ENCODE measurements at places on chromosomes 3 and 15. TPM values are rescaled to one million over a fixed set of nuclear protein-coding genes. Genes with fewer than 3 reads are reported as not detected.
A peak's percentile ranks its signal among the peaks of the same experiment; 100 is the strongest.

Gene DNAH1
- 20.1 TPM for total RNA-seq

GRCh38 chr3:177110895-177111294, 86.4 kb downstream of the TBL1XR1 start:
- DNase-seq = no peak

Gene FSIP1
- total RNA-seq = 0.85 TPM

Gene TAGLN3
- total RNA-seq = 0.62 TPM

Gene DUOXA2
- total RNA-seq = not detected

DNA sequence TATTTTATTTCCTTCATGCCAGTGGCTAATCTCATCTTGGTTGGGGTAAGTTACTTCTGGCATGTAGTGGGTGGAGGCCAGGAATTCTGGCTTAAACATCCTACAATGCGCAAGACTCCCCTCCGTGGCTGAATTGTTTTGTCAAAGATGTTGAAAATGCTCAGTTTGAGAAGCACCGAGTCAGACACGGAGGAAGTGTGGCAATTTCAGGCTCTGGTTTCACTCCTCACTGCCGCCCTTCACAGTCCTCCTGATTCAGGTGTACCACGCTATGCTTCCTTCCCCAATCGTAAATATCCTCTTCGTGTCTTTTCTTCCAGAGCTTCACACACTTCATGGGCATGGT, 150.7 kb downstream of the OPA1 start:
- no peak for DNase-seq

DNA sequence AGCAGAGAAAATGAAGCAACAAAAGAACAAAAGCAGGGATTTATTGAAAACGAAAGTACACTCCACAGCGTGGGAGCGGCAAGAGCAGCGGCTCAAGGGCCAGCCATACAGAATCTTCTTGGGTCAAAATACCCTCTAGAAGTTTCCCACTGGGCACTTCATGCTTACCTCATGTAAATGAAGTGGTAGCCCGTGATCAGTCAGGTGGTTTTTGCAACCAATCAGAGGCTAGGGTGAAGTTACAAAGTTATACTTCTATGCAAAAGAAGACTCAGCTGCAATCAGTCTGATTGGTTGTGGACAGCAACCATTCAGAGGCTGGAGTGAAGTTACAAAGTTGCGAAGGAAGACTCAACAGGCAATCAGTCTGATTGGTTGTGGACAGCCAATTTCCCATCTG, 37.8 kb upstream of the TRH start:
- DNase-seq = no peak

Gene DUOX2
- 1.5 TPM for total RNA-seq

- DNase-seq = peak; percentile 81
These were observed 52.1 kb downstream of the VGLL4 start for GRCh38 chr3:11591391-11592282.

DNA sequence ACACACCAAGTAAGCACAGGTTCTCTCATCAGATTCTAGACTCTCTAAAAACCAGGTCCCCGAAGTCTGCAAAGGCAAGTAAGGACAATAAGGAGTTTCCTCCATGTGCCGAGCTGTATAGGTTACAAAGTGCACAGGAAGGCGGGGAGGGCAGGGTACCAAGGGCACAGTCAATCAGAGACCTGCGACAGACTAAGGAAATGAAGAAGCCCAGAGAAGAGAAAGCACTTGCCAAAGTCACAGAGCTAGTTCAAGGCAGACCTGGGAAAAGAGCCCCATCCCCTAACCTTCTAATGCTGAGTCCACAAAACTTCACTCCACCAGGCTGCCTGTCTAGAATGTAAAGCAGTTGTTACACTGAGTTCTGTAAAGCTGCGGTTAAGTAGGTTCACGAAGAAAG, 1.7 kb downstream of the SEC13 start:
- no peak for DNase-seq

Gene HPS3
- total RNA-seq = 27.4 TPM

Gene CCDC39
- total RNA-seq = 0.58 TPM

Gene CSTA
- 6.3 TPM for total RNA-seq

Gene RASA2
- total RNA-seq = 49.3 TPM
